Natural killer cell treated with Interleukin-12 subunit alpha and Interleukin-12 subunit beta and Interleukin-15 and Interleukin-18, amount 100 ng/mL, for 72 hours (primary cell): ENCODE measurements at places on chromosomes 2 and 18. TPM values are rescaled to one million over a fixed set of nuclear protein-coding genes. Genes with fewer than 3 reads are reported as not detected.

DNA sequence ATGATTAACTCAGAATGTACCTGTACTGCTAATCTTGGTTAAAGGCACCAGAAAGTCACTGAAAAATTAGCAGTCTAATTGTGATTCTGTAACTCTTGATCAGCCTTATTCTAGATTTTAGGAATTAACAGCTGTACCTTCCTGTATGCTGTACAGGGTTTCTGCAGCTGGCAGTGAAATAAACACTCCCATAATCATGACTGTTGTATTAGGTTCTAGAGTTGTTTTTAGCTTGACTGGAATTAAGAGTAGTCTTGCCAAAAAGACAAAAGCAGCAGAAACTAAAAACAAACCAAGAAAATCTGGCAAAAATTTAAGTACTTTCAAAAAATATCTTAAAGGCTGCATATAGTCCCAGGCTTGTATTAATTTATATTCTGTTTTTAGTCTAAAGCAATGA lies 103.5 kb downstream of the SOS1 start:
- H3K4me3 ChIP-seq = no peak overlapping the region
- peaks cover 3% of the 10 kb centered on the region for H3K4me1 ChIP-seq
- no peak overlapping the region for H3K27ac ChIP-seq
- DNase-seq = no peak
- no peaks in the 10 kb centered on the region for H3K36me3 ChIP-seq
- no peaks in the 10 kb centered on the region for H3K27me3 ChIP-seq

DNA sequence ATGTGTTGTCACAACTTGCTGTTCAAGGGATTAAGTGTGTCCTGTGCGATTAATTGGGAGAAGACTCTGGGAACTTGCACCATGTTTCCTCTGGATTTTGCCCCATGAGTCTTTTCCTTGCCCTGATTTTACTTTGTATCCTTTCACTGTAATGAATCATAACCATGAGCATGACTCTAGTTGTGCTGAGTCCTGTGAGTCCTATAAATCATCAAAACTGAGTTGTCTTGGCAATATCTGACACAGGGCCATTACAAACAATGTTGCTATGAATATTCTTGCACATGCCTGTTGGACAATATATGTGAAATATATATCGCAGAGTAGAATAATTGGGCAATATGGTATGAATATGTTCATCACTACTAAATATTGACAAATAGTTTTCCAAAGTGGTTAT lies 56.5 kb upstream of the COL5A2 start:
- H3K27me3 ChIP-seq = no peaks in the 10 kb centered on the region
- H3K4me3 ChIP-seq = no peak overlapping the region
- H3K4me1 ChIP-seq = no peaks in the 10 kb centered on the region
- no peak overlapping the region for H3K27ac ChIP-seq
- no peak for DNase-seq

The ORC2 gene
- 33.8 TPM for total RNA-seq

- H3K27ac ChIP-seq = no peak overlapping the region
- DNase-seq = no peak
- H3K36me3 ChIP-seq = no peaks in the 10 kb centered on the region
- H3K27me3 ChIP-seq = no peaks in the 10 kb centered on the region
- H3K4me3 ChIP-seq = no peak overlapping the region
- no peaks in the 10 kb centered on the region for H3K4me1 ChIP-seq
These were observed 31.2 kb downstream of the FTCDNL1 start for GRCh38 chr2:199819746-199820145.

The CCDC121 gene
- 0.36 TPM for total RNA-seq

The AMER3 gene
- total RNA-seq = not detected

The PLA2R1 gene
- not detected for total RNA-seq

- no peaks in the 10 kb centered on the region for H3K36me3 ChIP-seq
- H3K27me3 ChIP-seq = no peaks in the 10 kb centered on the region
- peaks cover 57% of the 10 kb centered on the region for H3K4me1 ChIP-seq
- DNase-seq = no peak
- H3K27ac ChIP-seq = peak overlapping the region; percentile 81
These were observed 37.5 kb upstream of the STK17B start for GRCh38 chr2:196208915-196209314.

- no peaks in the 10 kb centered on the region for H3K4me1 ChIP-seq
- no peak for DNase-seq
- H3K27me3 ChIP-seq = peaks cover 5% of the 10 kb centered on the region
- H3K4me3 ChIP-seq = no peak overlapping the region
- no peak overlapping the region for H3K27ac ChIP-seq
- no peaks in the 10 kb centered on the region for H3K36me3 ChIP-seq
These were observed 75.5 kb upstream of the TXNDC2 start for GRCh38 chr18:9810299-9810698.
